Hematopoietic multipotent progenitor cell treated with erythropoietin and hydrocortisone succinate and interleukin-3 and kit ligand, for 6 days (in vitro differentiated cells): ENCODE measurements at places on chromosomes 3 and 15.

- DNase-seq = peak; percentile 77
These were observed 975 bp upstream of the FOXP1 start for GRCh38 chr3:71584394-71585011.

GRCh38 chr3:183489455-183490210 lies 61.2 kb upstream of the MCF2L2 start:
- no peak for DNase-seq

DNA sequence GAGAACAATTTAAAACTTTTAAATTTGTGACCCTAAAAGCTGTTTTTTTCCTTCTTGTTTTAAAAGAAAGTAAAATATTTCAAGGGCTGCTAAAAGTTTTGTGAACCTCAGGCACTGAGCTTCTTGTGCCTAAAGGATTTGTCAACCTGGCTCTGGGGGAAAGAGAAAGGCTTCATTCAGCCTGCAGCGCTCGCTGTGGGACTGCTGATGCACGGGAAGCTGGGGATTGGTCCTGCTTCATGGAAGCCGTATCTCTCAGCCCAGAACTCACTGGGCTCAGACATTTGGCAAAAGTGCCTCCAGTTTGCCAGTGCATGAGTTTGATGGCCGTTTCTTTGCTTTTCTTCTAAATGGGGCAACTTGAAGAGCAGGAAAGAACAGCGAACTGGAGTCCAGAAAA lies 30.8 kb downstream of the TPRG1 start:
- no peak for DNase-seq

- no peak for DNase-seq
These were observed 77.9 kb downstream of the TRPC1 start for GRCh38 chr3:142801746-142802145.

- no peak for DNase-seq
These were observed 125.0 kb upstream of the MEF2A start for GRCh38 chr15:99440551-99441443.

DNA sequence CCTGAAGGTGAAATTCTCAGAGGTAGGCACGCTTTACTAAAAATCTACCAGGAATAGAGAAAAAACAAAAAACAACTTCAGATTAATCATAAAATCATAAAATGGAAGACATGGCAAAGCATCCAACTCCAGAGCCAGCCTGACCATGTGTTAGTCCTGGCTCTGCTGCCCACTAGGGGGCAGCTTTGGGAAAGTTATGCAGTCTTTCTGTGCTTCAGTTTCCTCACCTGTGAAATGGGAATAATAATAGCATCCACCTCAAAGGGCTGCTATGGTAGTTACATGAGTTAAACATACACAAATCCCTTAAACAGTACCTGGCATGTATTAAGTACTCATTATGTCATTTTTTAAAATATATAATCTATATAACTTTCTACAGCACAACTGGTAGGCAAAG lies 52.3 kb downstream of the WNT5A start:
- DNase-seq = peak; percentile 54
